ENCODE measurements at places on chromosomes 7 and 10.

- no peak for DNase-seq
These were observed 56.7 kb upstream of the EBF3 start for GRCh38 chr10:130020651-130021382.

DNA sequence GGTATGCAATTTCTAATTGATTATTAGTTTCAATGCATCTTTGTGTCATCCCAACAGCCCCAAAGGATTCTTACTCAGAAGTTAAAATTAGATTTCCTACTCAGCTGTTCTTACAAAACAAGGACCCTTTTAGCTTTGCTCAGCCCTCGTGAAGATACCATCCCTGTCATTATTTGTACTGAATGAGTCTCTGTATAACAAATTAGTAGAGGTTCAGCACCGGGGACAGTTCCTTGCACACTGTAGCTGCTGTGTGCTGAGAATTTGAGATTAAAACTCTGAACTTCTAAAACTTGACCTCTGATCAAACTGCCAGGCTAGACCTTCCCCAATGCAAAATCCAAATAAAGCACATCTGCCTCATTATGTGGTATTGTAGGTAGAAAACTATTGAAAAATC, 299.1 kb downstream of the LHFPL3 start:
- no peak for DNase-seq

GRCh38 chr7:111324228-111324627, 233.3 kb downstream of the LRRN3 start:
- DNase-seq, result no peak

GRCh38 chr10:92076722-92077121, 153.2 kb downstream of the BTAF1 start:
- DNase-seq, result no peak

DNA sequence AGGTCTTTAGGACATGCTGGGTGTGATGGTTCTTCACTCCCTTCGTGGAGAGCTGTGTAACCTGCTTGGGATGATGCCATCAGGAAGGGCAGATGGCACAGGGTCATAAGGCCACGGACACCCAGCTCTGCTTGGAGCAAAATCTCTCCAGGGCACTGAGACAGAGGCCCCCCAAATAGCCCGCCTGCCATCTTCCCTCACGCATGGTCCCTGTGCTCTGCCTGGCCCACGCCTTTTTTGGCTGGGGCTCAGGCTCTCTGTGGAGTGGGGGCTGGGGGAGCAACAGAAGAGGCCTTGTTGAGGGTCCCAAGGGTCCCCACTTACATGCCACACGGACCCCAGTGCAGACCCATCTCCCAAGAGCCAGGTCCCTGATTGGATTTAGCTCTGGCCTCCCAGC, 93.3 kb upstream of the RET start:
- no peak for DNase-seq

- no peak for DNase-seq
These were observed 123.8 kb upstream of the INSYN2A start for GRCh38 chr10:127320176-127320575.

GRCh38 chr10:6530211-6530840, 49.8 kb downstream of the PRKCQ start:
- peak; percentile 88 for DNase-seq

GRCh38 chr7:124785994-124786393, 20.4 kb upstream of the GPR37 start:
- DNase-seq, result no peak
